RPMI7951 (cell line): ENCODE measurements at places on chromosomes 12 and 14. TPM values are rescaled to one million over a fixed set of nuclear protein-coding genes. Genes with fewer than 3 reads are reported as not detected.

DNA sequence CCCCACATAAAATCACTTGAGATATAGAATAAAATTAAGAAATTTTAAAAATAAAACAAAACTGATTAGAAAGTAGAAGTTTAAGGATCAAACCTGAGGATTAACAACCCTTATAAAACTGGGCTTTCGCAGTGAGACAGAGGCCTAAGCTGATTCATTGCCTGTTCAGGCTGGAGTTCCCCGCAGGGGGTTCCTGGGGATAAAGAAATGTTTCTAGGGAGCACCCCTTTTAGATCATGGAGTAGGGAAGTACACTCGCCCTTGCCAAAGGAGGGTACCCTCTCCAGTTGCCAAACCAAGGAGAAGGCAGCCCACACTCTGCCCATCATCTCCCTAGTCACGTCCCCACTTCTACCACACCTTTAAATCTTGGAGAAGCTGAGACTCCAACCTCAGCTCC lies 6.8 kb downstream of the GLIPR1 start:
- no peak for DNase-seq

DNA sequence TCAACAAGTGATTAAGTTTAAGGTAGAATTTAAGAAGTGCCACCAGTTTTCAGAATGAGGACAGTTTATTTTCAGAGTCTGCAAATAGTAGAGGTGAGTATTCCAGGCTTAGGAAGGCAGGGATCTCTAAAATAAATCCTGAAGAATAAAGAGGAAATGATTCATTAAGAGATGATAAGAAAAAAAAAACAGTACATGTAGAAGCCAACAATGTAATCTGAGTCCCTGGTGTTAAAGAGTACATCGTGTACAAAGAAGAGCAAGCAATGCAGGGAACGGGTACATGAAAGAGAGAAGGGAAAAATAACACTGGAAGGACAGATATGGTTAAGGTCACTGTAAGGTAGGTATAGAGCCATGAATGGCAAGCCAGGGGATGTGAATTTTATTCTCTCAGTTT lies 95.2 kb upstream of the FOXG1 start:
- DNase-seq, result peak; percentile 61

DNA sequence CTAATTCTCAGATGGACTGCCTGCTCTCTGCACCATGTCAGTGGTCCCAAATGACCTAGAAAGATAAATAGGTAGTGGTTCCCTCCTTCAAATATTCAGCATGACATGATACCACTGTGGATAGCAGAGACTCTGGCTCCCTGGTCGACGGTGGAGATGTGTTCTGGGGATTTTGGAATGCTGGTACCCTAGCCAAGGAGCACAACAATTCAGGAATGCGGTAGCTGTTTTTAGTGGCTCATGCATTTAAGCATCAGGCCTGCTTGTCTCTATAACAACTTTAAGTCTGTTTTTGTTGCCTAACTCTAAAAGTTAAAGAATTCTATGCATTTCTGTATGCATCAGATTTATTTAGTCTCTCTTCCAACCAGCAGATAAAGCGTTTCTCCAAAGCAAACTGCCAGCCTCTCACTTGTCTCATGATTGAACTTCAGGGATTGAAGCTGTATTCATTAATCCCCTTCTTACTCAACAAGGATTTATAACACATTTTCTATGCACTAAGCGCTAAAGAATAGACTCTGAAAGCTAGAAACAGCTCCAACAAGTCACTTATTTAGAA lies 164.9 kb upstream of the BMP4 start:
- DNase-seq, result no peak

DNA sequence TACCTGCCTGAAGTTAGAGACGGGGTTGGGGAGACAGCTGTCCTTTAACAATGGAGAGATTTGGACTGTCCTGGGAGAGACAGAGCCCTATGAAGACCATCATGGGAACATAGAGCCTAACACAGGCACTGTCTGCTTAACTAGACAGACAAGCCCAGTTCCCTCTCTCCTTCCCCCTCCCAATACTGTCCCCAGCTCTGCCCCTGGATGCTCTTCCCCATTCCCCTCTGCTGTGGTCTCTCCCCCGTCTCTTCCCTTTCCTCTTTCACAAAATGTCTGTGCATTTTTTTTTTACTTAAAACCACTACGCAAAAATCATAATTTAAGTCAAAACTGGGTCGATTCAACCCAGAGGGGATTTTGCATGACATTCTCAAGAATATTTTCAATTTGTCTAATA lies 232.9 kb downstream of the CHST11 start:
- no peak for DNase-seq

GRCh38 chr12:128830505-128830893 lies 6.7 kb upstream of the SLC15A4 start:
- DNase-seq, result no peak

DNA sequence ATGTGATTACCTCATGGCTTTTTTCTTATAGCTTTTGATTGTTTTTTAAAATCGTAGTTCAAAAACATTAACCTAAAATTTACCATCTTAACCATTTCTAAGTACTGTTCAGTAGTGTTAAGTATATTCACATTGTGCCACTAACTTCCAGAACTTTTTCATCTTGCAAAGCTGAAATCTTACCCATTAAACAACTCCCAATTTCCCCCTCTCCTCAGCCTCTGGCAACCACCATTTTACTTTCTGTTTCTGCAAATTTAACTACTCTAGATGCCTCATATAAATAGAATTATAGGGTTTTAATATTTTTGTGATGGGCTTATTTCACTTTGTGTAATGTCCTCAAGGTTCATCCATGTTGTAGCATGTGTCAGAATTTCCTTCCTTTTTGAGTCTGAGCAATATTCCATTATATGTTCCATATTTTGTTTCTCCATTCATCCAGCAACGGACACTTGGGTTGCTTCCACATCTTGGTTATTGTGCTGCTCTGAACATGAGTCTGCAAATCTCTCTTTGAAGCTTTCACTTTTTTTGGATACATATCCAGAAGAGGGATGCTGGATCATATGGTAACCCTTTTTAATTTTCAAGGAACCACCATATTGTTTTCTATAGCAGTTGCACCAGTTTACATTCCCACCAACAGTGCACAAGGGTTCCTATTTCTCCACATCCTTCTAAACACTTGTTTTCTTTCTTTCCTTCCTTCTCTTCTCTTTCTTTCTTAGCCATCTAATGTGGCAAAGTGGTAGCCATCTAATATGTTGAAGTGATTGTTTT lies 5.0 kb downstream of the HIF1A start:
- DNase-seq, result no peak

DNA sequence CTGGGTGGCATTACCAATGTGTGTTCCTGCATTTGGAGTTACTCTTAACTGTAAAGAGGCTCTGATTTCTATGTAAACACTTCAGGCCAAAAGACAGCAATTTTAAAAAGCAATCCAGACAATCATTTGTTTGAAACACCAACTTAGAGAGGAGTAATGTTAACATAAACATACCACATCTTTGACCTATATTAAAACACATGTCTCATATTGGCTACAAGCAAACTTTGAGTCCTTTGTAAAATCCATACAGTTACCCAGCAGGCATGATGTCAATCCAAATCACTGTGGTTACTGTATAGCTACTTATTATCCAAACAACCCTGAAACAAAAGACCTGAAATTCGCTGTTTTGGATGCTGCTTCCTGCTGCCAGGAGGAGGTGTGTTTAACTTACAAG lies 7.5 kb upstream of the G2E3 start:
- no peak for DNase-seq

GRCh38 chr14:85947461-85948139 lies 417.7 kb downstream of the FLRT2 start:
- no peak for DNase-seq

GRCh38 chr14:67668559-67668958 lies 5.9 kb downstream of the VTI1B start:
- no peak for DNase-seq

DNA sequence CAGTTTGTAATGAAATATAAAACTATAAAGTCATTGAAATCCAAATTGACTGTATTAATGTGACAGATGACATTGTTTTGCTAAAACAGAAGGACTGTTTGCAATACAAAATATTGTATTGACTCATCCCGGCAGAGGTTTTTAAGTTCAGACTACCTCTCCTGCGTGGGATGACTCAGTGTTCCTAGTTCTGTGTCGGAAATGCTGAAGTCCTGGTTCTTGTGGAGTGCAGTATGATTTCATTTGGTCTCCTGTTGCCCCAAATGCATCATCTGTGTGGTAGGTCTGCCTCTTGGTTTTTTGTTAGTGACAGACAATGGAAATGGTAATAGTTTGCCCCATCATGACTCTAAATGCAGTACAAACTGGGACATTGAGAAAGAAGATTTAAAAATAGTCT lies 27.8 kb downstream of the PELI2 start:
- DNase-seq, result peak; percentile 31

GRCh38 chr12:32824596-32824995 lies 68.9 kb upstream of the YARS2 start:
- no peak for DNase-seq

GRCh38 chr12:96026331-96026730 lies 9.1 kb downstream of the LTA4H start:
- DNase-seq, result no peak

The SLC5A8 gene
- not detected in 2 replicates for total RNA-seq

The DNAI7 gene
- 0.12 TPM in 1 of 2 replicates, not detected in the other for total RNA-seq

The AQP6 gene
- 0.10 TPM in 1 of 2 replicates, not detected in the other for total RNA-seq
